Tibial nerve (tissue), 4 donors: ENCODE measurements at places on chromosomes 5 and 9. TPM values are rescaled to one million over a fixed set of nuclear protein-coding genes. Genes with fewer than 3 reads are reported as not detected.

DNA sequence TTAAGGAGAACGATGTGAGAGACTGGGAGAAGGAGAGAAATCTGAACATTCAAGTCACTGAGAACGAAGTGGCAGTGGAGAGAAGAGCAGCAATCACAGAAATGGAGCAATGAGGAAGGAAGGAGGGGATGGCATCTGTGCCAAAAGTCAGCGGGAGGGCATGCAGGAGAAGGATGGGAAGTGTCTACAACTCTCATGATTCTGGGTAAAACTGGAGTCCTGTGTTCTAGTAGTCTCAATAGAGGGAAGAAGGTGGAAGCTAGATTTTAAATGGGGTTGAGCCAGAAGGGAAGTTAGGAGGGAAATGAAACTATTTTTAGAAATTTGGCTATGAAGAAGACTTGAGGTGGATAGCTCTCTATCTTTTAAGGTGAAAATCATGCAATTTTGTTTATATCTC lies 39.1 kb upstream of the SPATA31C2 start:
- H3K4me3 ChIP-seq: no peak overlapping the region
- no peaks in the 10 kb centered on the region for H3K27me3 ChIP-seq
- no peaks in the 10 kb centered on the region for H3K36me3 ChIP-seq
- no peak overlapping the region for H3K27ac ChIP-seq

DNA sequence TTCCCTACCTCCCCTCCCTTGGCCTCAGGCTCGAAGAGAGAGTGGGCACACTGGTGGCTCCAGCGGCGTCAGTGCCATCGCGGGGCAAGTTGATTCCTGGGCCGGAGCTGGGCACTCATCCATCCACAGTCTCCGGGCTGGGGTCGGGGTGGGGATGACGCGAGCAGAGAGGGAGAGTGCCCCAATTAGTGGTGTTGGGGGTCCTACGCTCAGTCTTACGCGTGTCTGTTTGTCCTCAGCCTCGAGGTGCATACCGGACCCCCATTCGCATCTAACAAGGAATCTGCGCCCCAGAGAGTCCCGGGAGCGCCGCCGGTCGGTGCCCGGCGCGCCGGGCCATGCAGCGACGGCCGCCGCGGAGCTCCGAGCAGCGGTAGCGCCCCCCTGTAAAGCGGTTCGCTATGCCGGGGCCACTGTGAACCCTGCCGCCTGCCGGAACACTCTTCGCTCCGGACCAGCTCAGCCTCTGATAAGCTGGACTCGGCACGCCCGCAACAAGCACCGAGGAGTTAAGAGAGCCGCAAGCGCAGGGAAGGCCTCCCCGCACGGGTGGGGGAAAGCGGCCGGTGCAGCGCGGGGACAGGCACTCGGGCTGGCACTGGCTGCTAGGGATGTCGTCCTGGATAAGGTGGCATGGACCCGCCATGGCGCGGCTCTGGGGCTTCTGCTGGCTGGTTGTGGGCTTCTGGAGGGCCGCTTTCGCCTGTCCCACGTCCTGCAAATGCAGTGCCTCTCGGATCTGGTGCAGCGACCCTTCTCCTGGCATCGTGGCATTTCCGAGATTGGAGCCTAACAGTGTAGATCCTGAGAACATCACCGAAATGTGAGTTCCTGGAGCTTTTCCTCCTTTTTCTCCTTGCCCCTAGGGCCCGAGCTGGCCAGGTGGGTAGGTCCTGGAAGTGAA lies 861 bp downstream of the NTRK2 start:
- peak overlapping the region; percentile 85 for H3K27ac ChIP-seq
- peaks cover 41% of the 10 kb centered on the region for H3K4me1 ChIP-seq
- no peak for DNase-seq
- H3K36me3 ChIP-seq: no peaks in the 10 kb centered on the region
- no peaks in the 10 kb centered on the region for H3K27me3 ChIP-seq

GRCh38 chr5:40652441-40653220 lies 27.1 kb upstream of the PTGER4 start:
- no peaks in the 10 kb centered on the region for H3K4me1 ChIP-seq
- H3K36me3 ChIP-seq: no peaks in the 10 kb centered on the region
- H3K4me3 ChIP-seq: no peak overlapping the region
- no peaks in the 10 kb centered on the region for H3K27me3 ChIP-seq

DNA sequence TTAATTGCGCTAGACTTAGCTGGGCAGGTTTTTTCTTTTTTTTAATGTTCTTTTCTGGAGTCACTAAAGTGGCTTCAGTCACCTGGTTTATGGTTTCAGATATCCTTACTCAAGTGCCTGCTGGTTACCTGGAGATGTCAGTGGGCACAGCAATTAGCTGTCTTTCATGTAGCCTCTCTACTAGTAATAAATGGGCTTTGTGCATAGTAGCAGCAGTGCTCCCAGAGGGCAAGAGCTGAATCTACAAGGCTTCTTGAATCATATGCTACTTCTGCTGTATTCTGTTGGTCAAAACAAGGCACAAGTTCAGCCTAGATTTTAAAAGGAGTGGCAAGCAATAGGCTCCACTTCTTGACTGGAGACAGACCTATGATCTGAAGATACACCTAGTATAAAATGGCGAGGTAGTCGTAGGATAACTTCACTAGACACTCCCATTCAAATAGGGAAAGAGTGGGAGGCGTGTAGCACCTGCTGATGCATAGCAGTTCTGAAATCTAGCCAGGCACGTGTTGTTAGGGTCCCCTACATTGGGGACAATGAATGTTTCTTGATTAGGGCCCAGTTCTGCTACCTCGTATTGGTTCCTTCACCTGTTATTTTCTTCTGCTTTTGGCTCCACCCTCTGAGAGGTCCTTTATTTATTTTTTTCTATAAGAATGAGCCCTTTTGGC lies 7.0 kb downstream of the SCAMP1 start:
- no peaks in the 10 kb centered on the region for H3K27me3 ChIP-seq
- H3K4me1 ChIP-seq: no peaks in the 10 kb centered on the region
- no peak overlapping the region for H3K27ac ChIP-seq
- H3K36me3 ChIP-seq: no peaks in the 10 kb centered on the region
- DNase-seq: no peak
- no peak overlapping the region for H3K4me3 ChIP-seq

DNA sequence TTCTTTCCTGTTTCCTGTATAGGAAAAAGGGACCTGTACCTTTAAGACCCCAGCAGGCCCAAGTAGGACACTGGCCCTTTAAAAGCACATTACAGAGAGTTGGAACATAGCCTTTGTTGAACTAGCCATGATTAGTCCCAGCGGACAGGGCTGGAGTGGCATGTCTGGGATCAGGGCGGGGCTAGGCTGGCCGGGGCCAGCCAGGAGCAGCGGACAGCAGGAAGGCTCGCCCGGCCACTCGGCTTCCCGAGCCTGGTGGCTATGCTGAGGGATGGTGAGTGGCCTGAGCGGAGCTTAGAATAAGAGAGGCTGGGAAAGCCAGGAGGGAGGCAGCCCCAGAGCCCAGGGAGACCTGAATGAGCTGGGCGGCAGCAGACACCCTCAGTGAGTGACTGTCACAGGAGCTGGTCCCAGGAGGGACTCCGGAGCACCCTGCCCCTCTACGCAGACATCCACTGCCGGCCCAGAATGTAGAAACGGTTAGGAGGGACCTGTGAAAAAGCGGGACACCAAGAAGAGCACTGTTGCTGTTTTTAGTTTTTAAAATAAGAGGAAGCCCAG lies 92.1 kb downstream of the DAB2IP start:
- H3K36me3 ChIP-seq: no peaks in the 10 kb centered on the region
- H3K4me1 ChIP-seq: no peaks in the 10 kb centered on the region
- H3K27ac ChIP-seq: peak overlapping the region; percentile 95
- peak overlapping the region; percentile 61 for H3K4me3 ChIP-seq
- peak; percentile 78 for DNase-seq

DNA sequence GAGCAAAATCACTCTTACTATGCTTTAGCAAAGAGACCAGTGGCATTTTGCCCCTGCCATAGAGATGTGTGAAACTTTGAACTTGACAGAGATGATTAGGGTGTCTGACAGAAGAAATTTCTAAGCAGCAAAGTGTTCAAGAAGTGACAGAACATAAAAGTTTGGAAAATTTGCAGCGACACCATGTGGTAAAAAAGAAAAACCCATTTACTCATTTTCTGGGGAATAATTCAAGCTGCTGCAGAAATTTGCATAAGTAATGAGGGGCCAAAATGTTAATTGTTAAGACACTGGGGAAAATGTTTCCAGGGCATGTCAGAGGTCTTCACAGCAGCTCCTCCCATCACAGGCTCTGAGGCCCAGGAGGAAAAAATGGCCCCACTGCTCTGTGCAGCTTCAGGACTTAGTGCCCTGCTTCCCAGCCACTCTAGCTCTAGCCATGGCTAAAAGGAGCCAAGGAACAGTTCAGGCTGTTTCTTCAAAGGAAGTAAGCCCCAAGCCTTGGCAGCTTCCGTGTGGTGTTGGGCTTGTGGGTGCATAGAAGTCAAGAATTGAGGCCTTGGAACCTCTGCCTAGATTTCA lies 6.1 kb upstream of the AP3B1 start:
- no peaks in the 10 kb centered on the region for H3K36me3 ChIP-seq
- no peak for DNase-seq
- H3K27me3 ChIP-seq: no peaks in the 10 kb centered on the region
- H3K4me1 ChIP-seq: peaks cover 5% of the 10 kb centered on the region

GRCh38 chr9:118567861-118568260 lies 801.4 kb downstream of the BRINP1 start:
- H3K4me1 ChIP-seq: no peaks in the 10 kb centered on the region
- H3K4me3 ChIP-seq: no peak overlapping the region
- no peaks in the 10 kb centered on the region for H3K27me3 ChIP-seq
- DNase-seq: no peak

DNA sequence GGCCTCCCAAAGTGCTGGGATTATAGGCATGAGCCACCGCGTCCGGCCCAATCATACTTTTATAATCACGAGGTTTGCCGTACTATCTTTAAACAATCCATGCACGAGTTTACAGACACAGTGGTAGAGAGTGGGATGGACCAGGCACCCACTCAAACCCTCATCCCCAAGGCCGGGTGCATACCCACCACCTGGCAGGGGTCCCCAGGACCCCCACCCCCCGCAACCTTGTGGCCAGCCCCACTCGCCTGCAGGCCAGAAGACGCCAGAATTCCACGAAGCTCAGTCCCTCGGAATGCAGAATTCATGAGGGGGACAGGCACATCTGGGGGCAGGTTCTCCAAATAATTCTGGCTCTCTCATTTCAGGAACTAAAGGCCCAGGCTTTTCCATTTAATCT lies 17.1 kb downstream of the NACC2 start:
- no peak overlapping the region for H3K27ac ChIP-seq
- no peaks in the 10 kb centered on the region for H3K36me3 ChIP-seq
- no peak overlapping the region for H3K4me3 ChIP-seq
- peaks cover 72% of the 10 kb centered on the region for H3K4me1 ChIP-seq
- no peaks in the 10 kb centered on the region for H3K27me3 ChIP-seq
- no peak for DNase-seq

- H3K36me3 ChIP-seq: no peaks in the 10 kb centered on the region
- H3K4me3 ChIP-seq: no peak overlapping the region
- DNase-seq: no peak
- H3K27ac ChIP-seq: no peak overlapping the region
Measured at GRCh38 chr9:107584944-107585343, 95.4 kb upstream of the KLF4 start.

DNA sequence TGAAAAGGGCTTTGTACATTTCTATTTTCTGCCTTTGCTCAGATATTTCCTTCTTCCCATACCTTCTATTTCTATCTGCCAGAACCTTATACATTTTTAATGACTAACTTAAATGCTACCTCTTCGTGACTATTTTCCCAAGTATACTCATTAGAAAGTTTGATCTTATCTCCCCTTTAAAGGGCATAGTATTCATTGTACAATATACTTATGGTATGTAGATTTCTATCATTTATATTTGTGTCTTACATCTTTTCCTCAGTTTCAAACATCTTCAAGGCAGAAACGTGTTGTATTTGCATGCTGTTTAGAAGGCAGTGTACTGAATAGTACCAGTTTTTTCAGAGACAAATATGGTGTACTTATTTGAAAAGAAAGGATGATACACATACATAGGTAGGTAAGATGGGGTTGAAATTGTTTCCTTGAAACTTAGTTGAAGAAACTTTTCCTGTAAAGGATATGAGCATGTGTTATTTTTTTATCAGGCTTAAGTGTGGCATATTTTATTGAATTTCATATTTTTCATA lies 518.1 kb upstream of the NUDT12 start:
- H3K4me1 ChIP-seq: no peaks in the 10 kb centered on the region
- H3K27me3 ChIP-seq: no peaks in the 10 kb centered on the region
- H3K36me3 ChIP-seq: no peaks in the 10 kb centered on the region
- no peak for DNase-seq
- H3K27ac ChIP-seq: no peak overlapping the region

DNA sequence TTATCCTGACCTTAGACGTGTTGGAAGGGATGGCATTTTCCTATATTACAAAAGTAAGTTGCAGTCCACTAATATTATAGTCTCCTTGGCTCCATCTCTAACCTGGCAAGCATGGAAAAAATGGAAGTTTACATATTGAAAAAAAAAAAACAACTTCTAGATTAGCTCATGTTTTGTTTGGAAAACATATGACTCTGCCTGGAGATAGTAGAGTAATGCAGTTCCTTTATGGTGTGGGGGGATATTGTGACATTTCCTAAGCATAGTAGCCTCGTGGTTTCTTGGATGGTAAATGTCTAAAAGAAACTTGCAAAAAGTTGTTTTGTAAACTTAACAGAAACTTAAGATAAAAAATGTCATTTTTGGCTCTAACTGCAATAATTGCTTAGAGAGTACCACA lies 244.4 kb upstream of the FBXL7 start:
- H3K4me3 ChIP-seq: no peak overlapping the region
- H3K4me1 ChIP-seq: peaks cover 7% of the 10 kb centered on the region
- no peak overlapping the region for H3K27ac ChIP-seq
- no peaks in the 10 kb centered on the region for H3K27me3 ChIP-seq

- H3K27me3 ChIP-seq: no peaks in the 10 kb centered on the region
- no peaks in the 10 kb centered on the region for H3K36me3 ChIP-seq
- H3K4me3 ChIP-seq: no peak overlapping the region
Measured at GRCh38 chr9:86242071-86242470, 17.4 kb downstream of the C9orf153 start.

- peaks cover 31% of the 10 kb centered on the region for H3K4me1 ChIP-seq
- H3K4me3 ChIP-seq: no peak overlapping the region
- H3K36me3 ChIP-seq: no peaks in the 10 kb centered on the region
- DNase-seq: no peak
- H3K27me3 ChIP-seq: no peaks in the 10 kb centered on the region
Measured at GRCh38 chr9:89449261-89449671, 48.6 kb downstream of the SEMA4D start.

- H3K4me1 ChIP-seq: no peaks in the 10 kb centered on the region
- no peak overlapping the region for H3K4me3 ChIP-seq
- H3K36me3 ChIP-seq: no peaks in the 10 kb centered on the region
- no peak overlapping the region for H3K27ac ChIP-seq
Measured at GRCh38 chr5:145521066-145521465, 314.1 kb downstream of the PRELID2 start.

DNA sequence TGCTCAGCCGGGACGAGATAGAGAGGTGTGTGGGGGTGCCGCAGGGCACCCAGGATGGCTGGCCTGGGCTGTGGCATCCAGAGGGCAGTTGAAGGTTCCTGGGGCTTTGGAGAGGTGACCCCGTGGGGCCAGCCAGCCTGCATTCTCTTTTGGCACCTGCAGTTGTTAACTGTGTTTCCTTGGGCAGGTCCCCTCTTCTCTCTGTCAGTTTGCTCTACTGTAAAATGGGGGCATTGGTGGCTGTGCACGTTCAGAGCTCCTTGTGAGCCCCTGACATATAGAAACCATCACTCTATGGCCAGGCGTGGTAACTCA lies 8.5 kb downstream of the ZDHHC12 start:
- H3K27me3 ChIP-seq: no peaks in the 10 kb centered on the region
- no peaks in the 10 kb centered on the region for H3K36me3 ChIP-seq
- H3K4me1 ChIP-seq: no peaks in the 10 kb centered on the region
- no peak overlapping the region for H3K4me3 ChIP-seq
- DNase-seq: no peak

Gene PRDM9
- not detected for total RNA-seq

Gene MLANA
- total RNA-seq: not detected

Gene TNFSF15
- 0.78 TPM for total RNA-seq
